Tibial artery (tissue), 4 donors: ENCODE measurements at places on chromosomes 16 and 17.

DNA sequence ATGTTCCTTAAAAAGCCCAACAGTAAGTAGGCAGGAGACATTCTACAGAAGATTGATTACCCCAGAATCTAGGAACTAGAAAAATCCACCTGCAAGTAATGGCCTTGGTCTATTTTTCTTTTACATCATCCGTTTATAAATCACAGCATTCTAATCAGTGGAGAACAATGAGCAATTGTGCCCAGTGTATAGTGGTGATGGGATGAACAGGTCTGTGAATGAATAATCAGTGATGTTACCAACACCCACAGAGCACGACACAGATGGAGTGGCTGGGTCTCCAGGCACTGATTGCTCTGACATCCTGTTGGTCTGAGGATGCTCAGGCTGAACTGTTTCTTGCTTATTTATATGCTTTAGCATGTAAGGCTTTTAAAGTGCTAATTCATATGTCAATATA, 1251.2 kb upstream of the CDH8 start:
- no peaks in the 10 kb centered on the region for H3K27me3 ChIP-seq
- no peak overlapping the region for H3K4me3 ChIP-seq
- no peak for DNase-seq

DNA sequence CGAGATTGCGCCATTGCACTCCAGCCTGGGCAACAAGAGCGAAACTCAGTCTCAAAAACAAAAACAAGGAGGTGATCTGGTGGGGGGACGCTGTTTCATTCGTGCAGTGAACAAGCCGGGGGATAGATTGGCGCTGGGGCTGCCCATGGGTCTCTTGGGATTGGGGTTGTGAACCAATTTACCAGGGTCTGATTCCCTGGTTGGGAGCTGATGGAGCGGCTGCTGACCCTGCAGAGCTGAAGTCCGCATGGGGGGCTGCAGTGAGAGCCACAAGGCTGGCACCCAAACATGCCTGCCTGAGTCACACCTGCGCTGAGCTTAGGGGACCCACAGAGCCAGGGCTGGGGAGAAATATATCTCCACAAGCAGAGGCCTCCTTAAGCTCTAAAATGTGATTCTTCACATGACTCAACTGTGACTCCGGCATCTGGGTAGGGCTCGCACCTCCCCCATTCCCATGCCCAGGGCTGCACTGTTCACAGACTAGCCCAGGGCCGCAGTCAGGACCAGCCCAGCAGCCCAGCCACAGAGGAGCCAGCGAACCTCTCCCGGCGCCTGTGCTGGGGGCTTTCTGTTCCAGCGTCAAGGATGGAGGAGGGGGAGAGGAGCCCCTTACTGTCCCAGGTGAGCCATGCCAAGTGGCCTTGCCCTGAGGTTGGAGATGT, 5.0 kb downstream of the TSPAN10 start:
- H3K4me3 ChIP-seq: no peak overlapping the region
- no peaks in the 10 kb centered on the region for H3K27me3 ChIP-seq

- no peak overlapping the region for H3K27ac ChIP-seq
- H3K4me1 ChIP-seq: peaks cover 28% of the 10 kb centered on the region
- no peak overlapping the region for H3K4me3 ChIP-seq
- no peaks in the 10 kb centered on the region for H3K27me3 ChIP-seq
- H3K36me3 ChIP-seq: no peaks in the 10 kb centered on the region
Observed at GRCh38 chr17:81032641-81033480, 2.1 kb upstream of the BAIAP2 start.

DNA sequence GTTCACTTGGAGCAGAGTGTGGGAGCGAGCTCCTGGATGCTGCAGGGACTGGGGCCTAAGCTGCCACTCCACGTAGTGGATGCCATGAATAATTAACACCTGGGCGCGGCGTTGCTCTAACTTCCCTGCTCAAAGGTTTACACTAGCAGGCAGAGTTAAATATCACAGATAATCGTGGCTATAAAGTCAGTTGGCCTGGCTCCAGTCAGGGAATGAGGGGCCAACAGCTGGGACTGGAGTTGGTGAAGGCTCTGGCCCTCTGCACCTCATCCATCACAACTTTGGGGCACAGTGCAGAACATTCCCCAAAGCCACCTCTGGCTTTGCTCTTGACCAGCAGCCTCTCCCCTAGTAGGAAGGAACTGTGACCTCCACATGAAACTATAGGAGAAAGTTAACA, 10.9 kb downstream of the HOXB4 start:
- H3K4me1 ChIP-seq: peaks cover 15% of the 10 kb centered on the region
- no peak overlapping the region for H3K4me3 ChIP-seq
- H3K27ac ChIP-seq: no peak overlapping the region
- no peaks in the 10 kb centered on the region for H3K36me3 ChIP-seq
- H3K27me3 ChIP-seq: peaks cover 11% of the 10 kb centered on the region
- DNase-seq: no peak

- no peak for DNase-seq
- H3K27ac ChIP-seq: no peak overlapping the region
- no peaks in the 10 kb centered on the region for H3K27me3 ChIP-seq
- peaks cover 25% of the 10 kb centered on the region for H3K4me1 ChIP-seq
Observed at GRCh38 chr17:35727635-35728034, 3.8 kb upstream of the RASL10B start.

GRCh38 chr17:20206068-20206467, 196.9 kb downstream of the SPECC1 start:
- no peak for DNase-seq
- H3K27ac ChIP-seq: peak overlapping the region; percentile 9
- H3K27me3 ChIP-seq: no peaks in the 10 kb centered on the region
- no peaks in the 10 kb centered on the region for H3K36me3 ChIP-seq
- H3K4me1 ChIP-seq: peaks cover 20% of the 10 kb centered on the region

GRCh38 chr16:31020536-31020935, 10.1 kb upstream of the STX1B start:
- no peak for DNase-seq
- H3K27me3 ChIP-seq: no peaks in the 10 kb centered on the region
- no peak overlapping the region for H3K4me3 ChIP-seq
- H3K4me1 ChIP-seq: no peaks in the 10 kb centered on the region
- no peaks in the 10 kb centered on the region for H3K36me3 ChIP-seq
- no peak overlapping the region for H3K27ac ChIP-seq

GRCh38 chr17:70119983-70120382, 45.0 kb downstream of the KCNJ16 start:
- H3K36me3 ChIP-seq: no peaks in the 10 kb centered on the region
- no peak overlapping the region for H3K4me3 ChIP-seq
- no peaks in the 10 kb centered on the region for H3K27me3 ChIP-seq
- no peak overlapping the region for H3K27ac ChIP-seq
- H3K4me1 ChIP-seq: no peaks in the 10 kb centered on the region
- DNase-seq: no peak

- H3K36me3 ChIP-seq: peaks cover 15% of the 10 kb centered on the region
- DNase-seq: no peak
- no peaks in the 10 kb centered on the region for H3K4me1 ChIP-seq
- no peak overlapping the region for H3K27ac ChIP-seq
Observed at GRCh38 chr17:1934901-1935300, 90.2 kb downstream of the RTN4RL1 start.

- peak overlapping the region; percentile 33 for H3K4me3 ChIP-seq
- no peaks in the 10 kb centered on the region for H3K4me1 ChIP-seq
- H3K27me3 ChIP-seq: no peaks in the 10 kb centered on the region
Observed at GRCh38 chr16:3065742-3066439, 451 bp downstream of the IL32 start.

DNA sequence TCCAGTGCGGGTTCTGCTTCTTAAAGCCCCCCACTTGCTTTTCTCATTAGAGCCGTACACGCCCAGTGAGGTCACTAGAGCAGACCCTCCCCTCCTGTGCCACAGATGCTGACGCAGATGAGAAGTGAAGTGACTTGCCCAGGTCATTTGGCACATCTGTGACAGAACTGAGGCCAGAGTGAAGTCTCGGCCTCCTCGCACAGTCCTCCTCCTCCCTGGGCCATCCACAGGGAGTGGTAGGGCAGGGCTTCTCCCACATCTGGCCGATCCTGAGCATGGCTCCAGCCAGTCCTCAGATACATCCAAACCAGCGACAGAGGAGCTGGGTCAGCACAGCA, 15.3 kb upstream of the TBX2 start:
- H3K4me1 ChIP-seq: peaks cover under 1% of the 10 kb centered on the region
- no peak overlapping the region for H3K4me3 ChIP-seq
- H3K27ac ChIP-seq: no peak overlapping the region
- no peaks in the 10 kb centered on the region for H3K36me3 ChIP-seq
- DNase-seq: no peak
- H3K27me3 ChIP-seq: no peaks in the 10 kb centered on the region

DNA sequence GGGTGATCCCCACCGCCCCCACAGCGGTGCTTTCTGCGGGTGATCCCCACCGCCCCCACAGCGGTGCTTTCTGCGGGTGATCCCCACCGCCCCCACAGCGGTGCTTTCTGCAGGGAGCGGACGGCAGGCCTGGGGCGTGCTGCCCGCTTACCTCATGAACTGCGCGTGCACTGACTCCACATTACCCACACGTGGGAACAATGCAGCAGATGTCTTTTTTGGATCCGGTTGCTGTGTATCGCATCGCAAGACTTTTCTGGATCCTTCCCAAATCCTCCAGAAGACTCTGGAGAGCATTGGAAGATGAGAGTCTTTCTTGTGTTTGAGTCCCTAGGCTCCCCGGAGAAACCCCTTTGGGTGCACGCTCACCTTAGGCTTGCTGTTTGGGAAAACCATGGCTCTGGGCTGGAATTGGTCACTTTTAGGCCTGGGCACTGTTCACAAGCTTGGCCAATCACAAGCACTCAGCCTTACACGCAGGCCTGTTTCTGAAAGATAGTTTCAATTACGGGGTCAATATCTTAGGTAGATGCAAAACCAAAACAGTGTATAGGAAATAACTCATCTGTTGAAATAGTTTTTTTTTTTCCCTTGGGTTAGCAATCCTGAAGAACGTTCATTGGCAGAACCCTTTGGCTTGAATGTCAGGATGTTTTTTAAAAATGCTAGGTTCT, 201.8 kb downstream of the RPTOR start:
- H3K27me3 ChIP-seq: no peaks in the 10 kb centered on the region
- H3K4me1 ChIP-seq: no peaks in the 10 kb centered on the region
- no peak overlapping the region for H3K4me3 ChIP-seq
- H3K27ac ChIP-seq: no peak overlapping the region
- DNase-seq: no peak
- no peaks in the 10 kb centered on the region for H3K36me3 ChIP-seq

DNA sequence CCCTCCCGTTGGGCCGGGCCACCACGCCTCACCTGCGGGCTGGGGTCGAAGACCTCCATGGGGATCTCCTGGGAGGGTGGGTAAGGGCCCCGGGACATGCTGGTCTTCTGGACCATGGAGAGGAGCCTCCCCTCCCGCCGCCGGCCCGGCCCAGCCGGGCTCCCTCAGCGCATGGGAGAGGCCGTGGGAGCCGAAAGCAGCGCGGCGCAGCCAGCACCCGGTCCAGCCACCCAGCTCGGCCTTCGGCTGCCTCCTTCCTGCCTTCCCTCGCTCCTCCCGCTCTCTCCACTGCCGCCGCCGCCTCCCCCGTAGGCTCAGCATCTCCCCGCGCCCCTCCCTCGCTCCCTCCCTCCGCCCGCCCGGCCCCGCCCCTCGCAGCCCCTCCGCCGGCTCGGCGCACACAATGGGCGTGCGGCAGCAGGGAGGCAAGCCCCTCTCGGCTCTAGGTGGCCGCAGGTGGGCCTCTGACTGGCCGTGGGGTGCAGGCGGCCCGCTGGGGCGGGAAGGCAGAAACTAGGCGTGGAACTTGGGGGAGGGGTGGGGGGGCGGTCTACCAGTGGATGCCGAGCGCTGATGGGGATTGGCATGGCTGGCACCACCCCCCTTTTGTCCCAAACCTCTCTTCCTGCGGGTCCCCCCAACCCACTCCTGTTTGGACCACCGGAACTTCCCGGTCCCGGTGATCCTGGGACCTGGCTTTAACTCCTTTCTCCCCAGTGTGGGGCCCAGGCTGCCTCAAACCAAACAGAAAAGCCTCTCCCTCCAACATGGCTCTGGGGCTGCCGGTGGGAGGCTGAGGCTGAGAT, at the start of gene CACNB1:
CACNB1 (minus strand) TSS at position 290 of the 806 bp plus-strand sequence; CDS start at position 116, 174 bp downstream.
- no peaks in the 10 kb centered on the region for H3K27me3 ChIP-seq
- H3K4me3 ChIP-seq: peak within 1 kb of the TSS; percentile 80
- H3K27ac ChIP-seq: peak within 1 kb of the TSS; percentile 98
- DNase-seq: peak; percentile 91
- H3K36me3 ChIP-seq: peaks cover 21% of the 10 kb centered on the region

- H3K4me1 ChIP-seq: peaks cover 23% of the 10 kb centered on the region
- no peak for DNase-seq
- no peaks in the 10 kb centered on the region for H3K36me3 ChIP-seq
- H3K4me3 ChIP-seq: no peak overlapping the region
Observed at GRCh38 chr16:52547834-52548215, 882 bp upstream of the TOX3 start.

DNA sequence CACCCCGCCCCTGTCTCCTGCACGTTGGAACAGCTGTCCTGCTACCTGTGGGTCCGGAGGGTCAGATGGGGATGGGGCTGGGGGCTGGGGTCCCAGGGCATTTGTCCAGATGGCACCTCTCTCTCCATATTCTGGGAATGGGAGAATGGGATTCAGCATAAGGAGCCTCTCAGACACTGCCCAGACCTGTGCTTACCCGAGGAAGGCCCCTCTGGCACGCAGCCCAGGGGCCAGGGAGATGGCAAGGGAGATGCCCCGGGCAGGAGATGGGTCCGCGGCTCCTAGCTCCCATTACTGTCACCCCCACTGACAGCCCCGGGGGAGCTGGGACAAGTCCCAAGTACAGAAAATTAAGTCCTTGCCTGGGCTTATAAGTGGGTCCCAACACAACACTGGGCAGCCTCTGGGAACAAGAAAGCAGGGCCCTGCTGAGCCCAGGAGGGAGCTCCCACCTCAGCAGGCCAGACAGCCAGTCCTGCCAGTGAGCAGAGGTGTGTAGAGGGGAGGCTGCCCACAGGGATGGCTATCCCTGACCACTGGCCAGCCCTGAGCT, 1.8 kb downstream of the VASN start:
- peaks cover 4% of the 10 kb centered on the region for H3K36me3 ChIP-seq
- DNase-seq: no peak
- peak overlapping the region; percentile 97 for H3K4me3 ChIP-seq
- H3K4me1 ChIP-seq: peaks cover 73% of the 10 kb centered on the region

DNA sequence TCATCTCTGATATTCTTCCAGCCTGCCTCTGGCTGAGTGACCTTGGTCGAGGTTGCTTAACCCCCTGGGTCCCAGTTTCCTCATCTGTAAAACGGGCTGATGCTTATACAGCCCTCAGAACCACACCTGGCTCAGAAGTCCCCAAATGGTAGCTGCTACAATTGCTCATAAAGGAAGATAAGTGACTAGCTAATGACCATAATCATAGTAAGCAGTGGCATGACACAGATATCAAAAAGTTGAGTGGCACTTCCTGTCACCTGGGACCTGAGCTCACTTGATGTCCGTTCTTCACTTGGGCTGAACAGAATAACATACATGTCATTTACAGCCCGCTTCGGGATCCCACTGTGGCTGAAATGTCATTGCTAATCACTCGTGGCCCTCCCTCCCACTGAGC, 1.8 kb downstream of the MGRN1 start:
- no peaks in the 10 kb centered on the region for H3K36me3 ChIP-seq
- no peaks in the 10 kb centered on the region for H3K27me3 ChIP-seq
- peak overlapping the region; percentile 93 for H3K4me3 ChIP-seq

DNA sequence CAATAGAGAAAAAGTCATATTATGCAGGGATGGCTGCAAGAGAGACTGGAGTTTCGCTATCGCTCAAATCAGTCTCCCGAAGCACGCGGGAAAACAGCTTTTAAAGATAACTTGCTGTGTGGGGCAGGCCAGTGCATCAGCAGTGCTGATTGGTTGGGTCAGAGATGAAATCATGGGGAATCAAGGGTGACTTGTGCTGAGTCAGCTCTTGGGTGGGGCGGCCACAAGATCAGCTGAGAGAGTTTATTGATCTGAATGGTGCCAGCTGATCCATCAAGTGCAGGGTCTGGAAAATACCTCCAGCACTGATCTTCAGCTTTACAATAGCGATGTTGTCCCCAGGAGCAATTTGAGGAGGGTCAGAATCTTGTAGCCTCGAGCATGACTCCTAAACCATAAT, 430.5 kb downstream of the RBFOX1 start:
- no peak for DNase-seq
- H3K27me3 ChIP-seq: no peaks in the 10 kb centered on the region
- H3K4me3 ChIP-seq: no peak overlapping the region
- H3K27ac ChIP-seq: no peak overlapping the region
- no peaks in the 10 kb centered on the region for H3K4me1 ChIP-seq
